ENCODE measurements at places on chromosomes 3 and 15.

GRCh38 chr3:154936196-154936595 is 143.9 kb upstream of the MME start:
- DNase-seq = no peak

GRCh38 chr3:44561076-44561475 is 6.1 kb downstream of the ZKSCAN7 start:
- no peak for DNase-seq

GRCh38 chr3:87792534-87793336 is 266.1 kb downstream of the CGGBP1 start:
- peak; percentile 21 for DNase-seq

- no peak for DNase-seq
These were observed 849.2 kb upstream of the CFAP20DC start for GRCh38 chr3:59899061-59899460.

GRCh38 chr15:33396475-33396874 is 85.7 kb downstream of the RYR3 start:
- DNase-seq = no peak

GRCh38 chr3:111831840-111832239 is 27.2 kb upstream of the PHLDB2 start:
- DNase-seq = peak; percentile 22

GRCh38 chr3:166405465-166405864 is 568.2 kb upstream of the BCHE start:
- DNase-seq = no peak

- no peak for DNase-seq
These were observed 58.3 kb downstream of the SCN10A start for GRCh38 chr3:38757721-38758120.

GRCh38 chr15:64521726-64522164 is 61.4 kb downstream of the ZNF609 start:
- DNase-seq = no peak

GRCh38 chr3:54826251-54826691 is 101.6 kb downstream of the LRTM1 start:
- no peak for DNase-seq

DNA sequence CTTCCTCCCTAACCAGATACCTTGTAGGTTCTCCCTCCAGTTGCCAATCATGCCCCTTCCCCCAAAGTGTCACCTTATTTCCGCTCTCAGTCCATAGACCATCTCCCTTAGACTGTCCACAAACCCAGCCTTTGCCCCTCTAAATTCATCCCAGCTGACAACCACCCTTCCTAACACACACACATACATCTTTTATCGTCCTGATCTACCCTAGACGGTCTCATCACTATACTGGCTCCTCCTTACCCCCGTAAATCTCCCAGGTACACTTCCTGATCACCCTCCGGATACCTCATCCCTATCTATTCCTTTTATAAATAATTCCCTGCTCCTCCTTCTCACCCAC is 828 bp downstream of the THOC7 start:
- peak; percentile 27 for DNase-seq

DNA sequence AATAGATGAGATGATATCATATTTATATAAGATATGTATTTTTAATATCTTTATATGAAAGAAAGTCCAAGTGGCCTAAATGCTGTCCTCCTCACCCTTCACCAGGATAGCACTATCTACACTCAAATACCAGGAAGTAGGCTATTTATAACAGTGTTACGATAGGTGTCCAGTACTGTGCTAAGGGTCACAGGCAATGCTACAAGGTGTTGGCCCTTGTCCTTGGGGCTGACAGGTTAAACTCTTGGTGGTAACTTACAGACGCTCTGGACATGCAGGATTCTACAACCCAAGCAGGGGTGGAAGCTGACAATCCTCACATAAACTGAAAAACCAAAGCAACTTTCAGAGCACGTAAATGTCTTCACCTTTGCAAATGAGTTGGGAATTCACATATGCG is 22.3 kb downstream of the NCEH1 start:
- DNase-seq = no peak

GRCh38 chr15:88179562-88179961 is 77.0 kb downstream of the NTRK3 start:
- DNase-seq = no peak

GRCh38 chr15:75089456-75090387 is 66.3 kb downstream of the PPCDC start:
- DNase-seq = no peak

DNA sequence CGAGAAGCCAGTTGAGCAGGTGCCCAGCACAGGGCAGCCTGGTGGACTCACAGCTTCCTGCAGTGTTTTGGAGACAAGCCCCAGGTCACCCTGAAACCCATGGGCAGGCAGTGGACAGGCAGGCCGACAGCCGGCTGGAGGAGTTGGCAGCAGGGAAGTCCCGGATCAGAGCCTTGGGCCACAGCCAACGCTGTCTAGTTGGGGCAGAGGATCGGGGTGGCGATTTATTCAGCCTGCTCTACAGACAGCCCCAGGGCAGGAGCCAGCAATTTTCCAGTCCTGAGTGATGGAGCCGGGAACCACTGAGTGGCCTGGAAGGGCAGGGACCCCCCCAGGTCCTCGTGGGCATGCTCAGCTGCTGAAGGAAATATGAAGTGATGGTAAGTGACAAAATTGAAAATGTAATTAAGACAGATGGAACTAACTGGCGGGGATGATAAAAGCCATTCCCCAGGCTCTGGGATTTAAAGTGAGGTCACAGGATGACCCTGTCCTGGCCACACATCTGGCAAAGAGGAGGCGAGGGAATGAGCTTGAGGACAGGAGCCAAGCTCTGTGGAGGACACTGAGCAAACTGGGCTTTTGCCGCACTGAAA is 34.4 kb upstream of the TBC1D21 start:
- no peak for DNase-seq

DNA sequence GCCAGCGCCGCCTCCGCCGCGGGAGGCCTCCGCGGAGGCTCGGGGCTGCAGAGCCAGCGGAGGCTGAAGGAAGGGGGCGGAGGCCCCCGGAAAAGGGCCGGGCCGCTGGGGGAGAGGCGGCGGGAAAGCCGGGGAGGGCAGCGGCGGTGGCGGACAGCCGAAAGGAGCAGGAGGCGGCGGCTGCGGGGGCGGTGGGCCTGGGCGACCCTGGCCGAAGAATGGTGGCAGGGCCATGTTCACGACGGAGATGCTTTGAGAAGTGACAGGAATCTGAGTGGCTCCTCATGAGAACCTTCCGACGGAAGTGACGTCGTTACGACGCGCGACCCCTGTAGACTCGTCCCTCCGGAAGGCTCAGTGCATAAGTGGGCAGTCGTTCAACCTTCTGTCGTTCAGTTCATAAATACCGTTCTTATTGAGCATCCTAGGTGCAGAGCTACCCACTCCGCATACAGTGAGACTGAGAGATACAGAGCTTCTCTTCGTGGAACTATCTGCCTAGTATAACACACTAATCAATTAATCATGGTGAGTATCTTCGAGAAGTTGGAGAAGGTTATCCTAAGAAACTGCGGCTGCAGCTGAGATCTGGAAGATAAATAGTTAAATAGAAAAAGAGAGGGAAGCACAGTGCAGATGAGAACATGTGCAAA is at the start of gene PDCD7:
PDCD7 (minus strand) TSS at position 261 of the 653 bp plus-strand sequence; CDS start at position 234, 27 bp downstream.
- peak; percentile 88 for DNase-seq

DNA sequence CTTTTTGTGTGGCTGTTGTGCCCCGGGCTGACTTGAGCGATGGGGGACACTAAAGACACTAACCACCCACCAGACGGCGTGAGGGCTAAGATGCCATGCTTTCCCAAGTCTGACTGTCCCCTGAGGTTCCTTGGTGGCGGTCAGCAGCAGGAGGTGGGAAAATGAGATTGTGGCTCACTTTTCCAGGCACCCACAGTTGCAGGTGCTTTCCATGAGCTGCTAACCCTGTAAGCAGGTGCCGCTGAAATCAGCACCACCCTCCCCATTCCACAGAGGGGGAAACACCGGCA is 17.7 kb downstream of the PRR23E start:
- DNase-seq = no peak

- DNase-seq = no peak
These were observed 110.0 kb upstream of the DLG1 start for GRCh38 chr3:197408177-197408957.

- no peak for DNase-seq
These were observed 760.8 kb upstream of the ARPP21 start for GRCh38 chr3:34878488-34878887.

- DNase-seq = no peak
These were observed 182.8 kb upstream of the TOPAZ1 start for GRCh38 chr3:44058868-44059203.

DNA sequence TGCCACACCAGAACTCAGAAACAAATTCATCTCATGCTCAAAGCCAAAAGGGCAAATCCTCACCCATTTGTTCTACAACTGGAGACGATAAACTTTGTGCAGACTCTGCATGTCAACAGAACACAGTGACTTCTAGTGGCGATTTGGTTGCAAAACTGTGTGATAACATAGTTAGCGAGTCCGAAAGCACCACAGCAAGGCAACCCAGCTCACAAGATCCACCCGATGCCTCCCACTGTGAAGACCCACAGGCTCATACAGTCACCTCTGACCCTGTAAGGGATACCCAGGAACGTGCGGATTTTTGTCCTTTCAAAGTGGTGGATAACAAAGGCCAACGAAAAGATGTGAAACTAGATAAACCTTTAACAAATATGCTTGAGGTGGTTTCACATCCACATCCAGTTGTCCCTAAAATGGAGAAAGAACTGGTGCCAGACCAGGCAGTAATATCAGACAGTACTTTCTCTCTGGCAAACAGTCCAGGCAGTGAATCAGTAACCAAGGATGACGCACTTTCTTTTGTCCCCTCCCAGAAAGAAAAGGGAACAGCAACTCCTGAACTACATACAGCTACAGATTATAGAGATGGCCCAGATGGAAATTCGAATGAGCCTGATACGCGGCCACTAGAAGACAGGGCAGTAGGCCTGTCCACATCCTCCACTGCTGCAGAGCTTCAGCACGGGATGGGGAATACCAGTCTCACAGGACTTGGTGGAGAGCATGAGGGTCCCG is 199.7 kb downstream of the AKAP13 start:
- DNase-seq = no peak

DNA sequence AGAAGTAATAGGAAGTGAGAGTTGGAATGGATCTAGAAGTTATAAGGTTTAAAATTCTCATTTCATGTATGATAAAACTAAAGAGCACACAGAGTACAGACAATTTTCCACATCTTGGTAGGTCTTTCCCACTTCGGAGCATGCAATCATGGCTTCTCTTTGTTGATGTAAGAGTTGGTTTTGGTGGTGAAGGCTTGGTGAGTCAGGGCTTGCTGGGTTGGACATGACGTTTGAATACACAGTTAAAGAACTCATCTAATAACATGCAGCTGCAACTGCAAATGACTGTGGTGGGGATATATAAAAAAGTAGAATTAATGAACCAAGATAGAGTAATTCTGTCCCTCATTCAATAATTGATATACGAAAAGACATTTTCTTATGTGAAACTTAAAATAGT is 39.5 kb upstream of the GRM7 start:
- no peak for DNase-seq

GRCh38 chr3:193942516-193943055 is 193.4 kb upstream of the HES1 start:
- DNase-seq = no peak

DNA sequence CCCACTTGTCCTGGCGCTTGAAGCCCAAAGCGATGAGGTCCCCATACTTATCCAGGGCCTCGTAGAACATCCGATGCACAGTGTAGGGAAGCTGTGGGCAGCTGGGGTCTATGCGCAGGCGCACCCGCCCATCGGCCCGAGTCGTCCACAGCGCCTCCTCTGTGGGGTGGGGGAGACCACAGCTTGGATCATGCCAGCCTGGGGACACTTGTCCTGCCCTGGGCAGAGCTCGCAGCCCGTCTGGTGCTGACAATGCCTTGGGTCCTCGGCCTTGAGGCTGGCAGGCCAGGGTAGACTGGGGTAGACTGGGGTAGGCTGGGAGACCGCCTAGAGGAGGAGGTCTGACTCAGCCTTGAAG is 39.8 kb downstream of the ACSBG1 start:
- DNase-seq = no peak

DNA sequence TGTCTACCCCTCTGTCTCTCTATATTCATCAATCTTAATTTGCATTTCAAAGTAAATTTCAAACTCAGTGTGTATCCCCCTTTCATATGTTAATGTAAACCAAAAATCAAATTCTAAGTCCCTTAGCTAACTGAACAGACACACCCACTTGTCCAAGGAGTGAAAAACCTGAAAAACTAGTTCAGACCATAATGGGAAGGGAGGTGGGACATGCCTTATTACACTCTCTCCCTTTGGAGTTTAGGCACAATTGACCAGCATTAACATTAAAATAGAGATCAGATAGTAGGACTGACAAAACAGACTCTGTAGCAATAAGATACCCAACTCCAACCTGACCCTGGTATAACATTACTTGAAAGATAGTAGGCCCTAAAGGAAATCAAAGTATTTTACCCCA is 247.7 kb upstream of the GADL1 start:
- no peak for DNase-seq

- DNase-seq = no peak
These were observed 4.6 kb downstream of the CCDC9B start for GRCh38 chr15:40335938-40336743.

DNA sequence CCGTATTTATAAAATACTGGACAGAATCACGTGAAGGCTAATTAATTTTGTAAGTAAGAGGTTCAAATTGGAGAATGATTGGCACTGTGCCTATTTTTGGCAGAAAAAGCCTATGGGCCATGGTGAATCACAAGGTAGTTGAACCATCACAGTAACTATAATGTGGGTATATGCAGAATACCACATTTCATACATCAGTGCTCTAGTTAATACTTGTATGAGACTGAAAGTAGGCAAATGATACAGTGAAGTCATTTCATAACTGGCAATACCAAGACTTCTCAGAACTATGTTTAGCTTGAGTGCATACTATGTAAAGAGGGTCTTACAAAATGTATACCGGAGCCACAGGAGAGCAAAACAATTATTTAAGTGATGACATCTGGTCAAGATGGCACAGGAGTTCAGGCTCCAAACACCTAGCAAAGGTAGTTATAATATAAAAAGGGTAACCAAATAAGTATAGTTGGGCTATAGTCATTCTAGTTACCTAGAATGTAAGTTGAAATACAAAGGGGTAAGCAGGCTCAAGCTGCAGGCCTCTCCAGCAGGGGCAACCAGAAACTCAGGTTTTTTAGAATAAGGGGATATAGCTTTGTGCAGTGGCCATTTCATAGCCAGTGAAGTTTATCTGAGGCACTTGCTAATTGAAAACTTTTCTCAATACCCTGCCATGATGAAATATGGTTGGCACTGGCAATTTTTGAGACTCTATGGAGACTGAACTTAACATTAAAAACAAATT is 19.1 kb downstream of the GPR160 start:
- DNase-seq = no peak

GRCh38 chr3:23706111-23706510 is 99.6 kb upstream of the UBE2E1 start:
- no peak for DNase-seq

DNA sequence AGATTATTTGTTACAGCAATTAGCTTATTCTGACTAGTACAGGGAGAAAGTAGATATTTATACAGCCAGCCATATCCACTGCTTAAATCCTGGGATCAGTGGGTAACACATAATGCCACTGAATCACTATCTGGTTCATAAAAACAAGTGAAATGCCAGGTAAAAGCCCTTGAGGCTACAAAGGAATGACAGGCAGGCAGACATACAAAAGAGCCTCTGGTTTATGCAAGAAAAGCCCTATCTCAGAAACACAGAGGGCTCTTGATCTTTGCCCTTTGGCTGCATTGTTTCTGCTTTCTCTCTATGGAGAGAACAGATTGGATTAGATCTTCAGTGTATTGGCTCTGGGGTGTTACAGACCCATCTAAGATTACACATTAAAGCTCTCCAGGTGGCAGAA is 115.4 kb upstream of the GADL1 start:
- no peak for DNase-seq

- DNase-seq = no peak
These were observed 1.1 kb downstream of the TCTA start for GRCh38 chr3:49413338-49413734.

GRCh38 chr3:34067536-34068051 is 269.2 kb downstream of the PDCD6IP start:
- DNase-seq = no peak

Measured in activated T-cell treated with anti-CD3 and anti-CD28 coated beads, Interleukin-2, amount 50 U/mL, for 48 hours (primary cell).